IPS DF 19.7 (cell line): ENCODE measurements at places on chromosomes 7 and 10.

- no peak for DNase-seq
Measured at GRCh38 chr10:78584266-78584665, 484.5 kb upstream of the ZMIZ1 start.

- DNase-seq: peak; percentile 56
Measured at GRCh38 chr7:42107484-42108240, 129.3 kb downstream of the GLI3 start.

DNA sequence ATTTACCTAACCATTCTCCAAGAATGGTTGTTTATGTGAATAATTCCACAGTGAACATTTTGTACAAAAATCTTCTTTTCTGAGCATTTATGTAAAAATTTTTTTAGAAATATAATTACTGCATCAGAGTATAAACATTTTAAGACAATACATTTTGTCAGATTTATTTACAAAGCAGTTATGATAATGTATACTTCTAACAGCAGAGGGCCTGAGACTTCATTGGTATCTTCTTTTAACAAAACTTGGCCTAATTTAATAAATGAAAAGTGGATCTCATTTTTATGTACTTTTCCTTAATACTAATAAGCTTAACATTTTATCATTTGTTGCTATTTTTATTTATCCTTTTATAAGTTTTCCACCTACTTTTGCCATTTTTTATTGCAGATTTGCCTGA lies 69.4 kb downstream of the HECTD2 start:
- DNase-seq: no peak

GRCh38 chr10:131354380-131354779 lies 42.9 kb upstream of the TCERG1L start:
- no peak for DNase-seq

- DNase-seq: no peak
Measured at GRCh38 chr10:3813267-3813666, 28.3 kb upstream of the KLF6 start.

DNA sequence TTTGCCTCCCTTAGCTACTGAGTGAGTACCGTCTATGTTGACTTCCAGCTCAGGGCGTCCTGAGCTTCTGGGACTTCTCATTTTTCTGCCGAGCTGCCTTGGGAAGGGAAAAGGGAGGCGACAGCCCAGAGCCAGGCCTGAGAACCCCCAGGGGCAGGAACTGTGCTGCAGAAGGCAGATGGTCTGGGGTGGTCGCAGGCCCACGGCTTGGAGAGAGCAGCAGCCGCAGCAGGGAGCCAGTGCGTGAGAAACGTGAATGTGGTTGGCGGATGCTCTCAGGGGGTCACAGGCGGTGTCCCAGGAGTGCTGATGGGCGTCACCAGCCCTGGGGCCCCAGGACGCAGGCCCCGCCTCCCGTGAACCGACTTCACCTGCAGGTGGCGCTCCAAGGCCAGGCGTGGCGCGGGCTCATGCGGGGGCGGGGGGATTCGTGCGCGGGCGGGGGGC lies 9.2 kb upstream of the PWWP2B start:
- no peak for DNase-seq
